Tibial nerve (tissue), 4 donors: ENCODE measurements at places on chromosomes 7 and 10. TPM values are rescaled to one million over a fixed set of nuclear protein-coding genes. Genes with fewer than 3 reads are reported as not detected.

GRCh38 chr7:21092766-21093702 is 306.3 kb upstream of the SP8 start:
- H3K27ac ChIP-seq, result no peak overlapping the region
- no peak for DNase-seq
- no peaks in the 10 kb centered on the region for H3K36me3 ChIP-seq
- H3K27me3 ChIP-seq, result no peaks in the 10 kb centered on the region
- no peaks in the 10 kb centered on the region for H3K4me1 ChIP-seq
- no peak overlapping the region for H3K4me3 ChIP-seq

- H3K27ac ChIP-seq, result no peak overlapping the region
- H3K27me3 ChIP-seq, result no peaks in the 10 kb centered on the region
- no peaks in the 10 kb centered on the region for H3K36me3 ChIP-seq
- H3K4me1 ChIP-seq, result peaks cover 22% of the 10 kb centered on the region
- DNase-seq, result no peak
- H3K4me3 ChIP-seq, result no peak overlapping the region
Observed at GRCh38 chr10:13268841-13269240, 31.0 kb downstream of the PHYH start.

DNA sequence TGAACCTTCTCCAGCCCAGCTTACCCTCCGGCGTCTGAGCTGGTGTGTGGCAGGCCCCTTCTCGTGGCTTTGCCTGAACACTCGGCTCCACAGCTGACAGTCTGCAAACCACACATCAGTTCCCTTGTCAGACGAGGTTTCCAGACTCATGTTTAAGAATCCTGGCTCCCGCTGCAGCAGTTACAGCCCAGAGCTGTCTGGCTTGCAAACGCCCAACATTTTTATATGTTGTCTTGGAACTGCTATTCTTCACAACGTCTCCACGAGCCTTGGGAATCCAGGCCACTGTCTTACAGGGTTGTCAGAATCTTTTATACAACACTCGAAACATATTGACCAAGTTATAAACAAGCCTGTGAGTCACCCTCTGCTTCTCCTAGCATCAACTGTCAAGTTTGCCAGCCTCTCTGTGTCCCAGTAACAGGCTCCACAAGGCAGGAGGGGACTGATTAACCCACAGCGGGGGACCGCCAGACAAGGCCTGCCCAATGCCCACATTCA is 68.1 kb downstream of the TNS3 start:
- no peak overlapping the region for H3K4me3 ChIP-seq
- H3K27me3 ChIP-seq, result no peaks in the 10 kb centered on the region

GRCh38 chr10:5532307-5532605 is 7.5 kb downstream of the CALML3 start:
- H3K4me3 ChIP-seq, result no peak overlapping the region
- no peak overlapping the region for H3K27ac ChIP-seq
- no peaks in the 10 kb centered on the region for H3K27me3 ChIP-seq
- H3K36me3 ChIP-seq, result no peaks in the 10 kb centered on the region
- no peaks in the 10 kb centered on the region for H3K4me1 ChIP-seq

Gene CYP3A4
- 0.22 TPM for total RNA-seq

Gene AGBL3
- total RNA-seq, result 1.7 TPM

Gene GOLGA7B
- total RNA-seq, result 4.0 TPM
